ENCODE measurements at places on chromosomes 7 and 10.

GRCh38 chr10:102403115-102403514 lies 7.6 kb downstream of the NFKB2 start:
- no peak for DNase-seq

DNA sequence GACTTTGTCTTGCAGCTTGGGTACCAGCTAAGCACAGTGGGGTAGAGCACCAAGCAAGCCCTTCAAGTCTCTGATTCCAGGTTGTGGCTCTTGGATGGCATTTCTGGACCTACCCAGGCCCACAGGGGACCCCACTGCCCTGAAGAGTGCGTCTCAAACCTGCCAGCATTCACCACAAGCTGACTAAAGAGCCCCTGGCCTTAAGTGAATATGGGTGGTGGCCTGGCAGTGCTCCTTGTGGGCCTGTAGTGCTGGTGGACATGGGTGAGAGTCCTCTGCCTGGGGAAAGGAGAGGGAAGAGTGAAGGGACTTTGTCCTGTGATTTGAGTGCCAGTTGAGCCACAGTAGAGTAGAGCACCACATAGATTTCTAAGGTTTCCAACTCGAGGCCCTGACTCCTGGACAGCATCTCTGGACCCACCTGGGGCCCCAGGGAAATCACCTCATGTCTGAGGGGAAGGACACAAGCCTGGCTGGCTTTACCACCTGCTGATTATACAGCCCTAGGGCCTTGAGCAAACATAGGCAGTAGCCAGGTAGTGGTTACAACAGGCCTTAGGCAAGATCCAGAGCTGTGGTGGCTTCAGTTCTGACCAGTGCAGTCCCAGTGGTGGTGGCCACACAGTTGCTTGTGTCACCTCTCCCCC lies 23.7 kb downstream of the GSDME start:
- DNase-seq = no peak

DNA sequence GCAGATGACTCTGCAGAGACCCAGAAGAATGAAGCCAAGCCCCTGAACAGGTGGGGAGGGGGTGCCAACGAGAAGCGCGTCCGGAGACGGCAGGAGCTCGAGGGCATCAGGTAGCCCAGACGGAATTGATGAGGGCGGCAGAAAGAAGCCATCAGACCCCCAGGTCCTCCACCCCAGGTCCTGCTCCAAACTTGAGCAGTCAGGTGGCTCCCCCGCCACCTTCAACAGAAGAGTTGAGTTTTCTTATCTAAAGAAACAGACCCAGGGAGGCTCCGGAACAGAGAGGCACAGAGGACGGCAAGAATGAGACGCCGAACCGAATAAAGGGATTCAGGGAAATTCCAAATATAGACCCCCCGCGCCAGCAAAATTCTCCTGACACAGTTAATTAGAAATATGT lies 22.2 kb downstream of the RGS10 start:
- no peak for DNase-seq

- DNase-seq = no peak
Measured at GRCh38 chr10:111303887-111304286, 227.1 kb downstream of the ADRA2A start.

DNA sequence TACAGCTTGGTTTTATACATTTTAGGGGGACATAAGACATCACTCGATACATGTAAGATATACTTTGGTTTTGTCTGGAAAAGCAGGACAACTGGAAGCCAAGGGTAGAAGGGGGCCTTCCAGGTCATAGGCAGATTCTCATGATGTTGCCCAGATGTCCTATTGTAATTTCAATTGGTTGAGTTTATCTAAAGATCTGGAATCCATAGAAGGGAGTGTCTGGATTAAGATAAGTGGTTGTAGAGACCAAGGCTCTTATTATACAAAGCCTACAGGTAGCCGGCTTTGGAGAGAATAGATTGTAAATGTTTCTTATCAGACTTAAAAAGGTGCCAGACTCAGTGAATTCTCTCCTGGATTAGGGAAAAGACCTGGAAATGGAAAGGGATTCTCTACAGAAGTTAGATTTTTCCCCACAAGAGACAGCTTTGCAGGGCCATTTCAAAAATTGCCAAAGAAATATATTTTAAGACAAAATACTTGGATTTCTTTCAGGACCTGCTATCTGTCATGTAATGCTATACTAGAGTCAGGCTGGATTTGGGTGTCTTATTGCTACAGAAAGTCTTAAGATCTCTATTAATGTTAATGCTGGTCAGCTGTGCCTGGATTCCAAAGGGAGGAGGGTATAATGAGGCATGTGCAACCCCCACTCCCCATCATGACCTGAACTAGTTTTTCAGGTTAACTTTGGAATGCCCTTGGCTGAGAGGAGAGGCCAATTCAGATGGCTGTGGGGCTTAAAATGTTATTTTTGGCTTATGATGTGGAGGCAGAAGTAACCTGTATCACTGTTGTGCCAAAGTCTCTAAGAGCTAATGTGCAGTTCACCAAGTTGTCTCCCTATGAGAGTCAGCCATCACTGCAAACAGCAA lies 511.1 kb upstream of the C7orf33 start:
- no peak for DNase-seq

DNA sequence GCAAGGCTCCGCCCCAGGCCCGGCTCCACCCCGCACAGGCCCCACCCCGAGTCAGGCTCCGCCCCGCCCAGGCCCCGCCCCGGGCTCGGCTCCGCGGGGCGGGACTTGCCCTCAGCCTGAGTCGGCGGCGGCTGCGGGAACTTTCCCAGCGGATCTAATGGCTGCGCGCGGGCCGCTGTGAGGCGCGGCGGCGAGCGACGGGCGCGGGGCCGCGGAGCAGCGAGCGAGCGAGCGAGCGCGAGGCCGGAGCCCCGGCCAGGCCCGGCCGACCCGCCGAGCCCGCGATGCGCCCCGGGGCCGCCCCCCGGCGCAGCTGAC lies at the start of gene INPP5A:
Gene INPP5A, plus strand, starts transcription at position 104 of the 318 bp plus-strand sequence. CDS start 310 bp downstream, outside the sequence.
- DNase-seq = no peak

GRCh38 chr10:51832652-51833383 lies 133.4 kb upstream of the CSTF2T start:
- peak; percentile 19 for DNase-seq

DNA sequence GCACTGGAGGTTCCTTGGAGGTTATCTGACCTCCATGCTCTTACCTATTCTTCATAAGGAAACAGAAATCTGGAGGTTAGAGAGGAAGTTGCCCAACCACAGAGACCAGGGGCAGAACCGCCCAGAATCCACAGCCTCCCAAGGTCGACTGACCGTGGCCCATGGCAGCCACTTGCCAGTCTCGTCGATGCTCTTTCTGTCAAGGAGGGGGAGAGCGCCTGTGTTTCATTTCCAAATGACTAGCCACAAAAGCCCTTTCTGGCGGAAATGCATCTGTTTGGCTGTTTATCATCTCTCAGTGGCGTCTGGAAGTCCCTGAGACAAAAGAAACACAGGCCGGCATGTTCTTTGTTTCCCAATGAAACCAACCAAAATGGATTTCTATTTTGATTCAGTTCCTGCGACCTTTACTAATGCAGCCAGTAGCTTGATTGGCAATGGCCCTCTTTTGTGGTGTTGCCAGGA lies 2.9 kb downstream of the RAMP3 start:
- no peak for DNase-seq

DNA sequence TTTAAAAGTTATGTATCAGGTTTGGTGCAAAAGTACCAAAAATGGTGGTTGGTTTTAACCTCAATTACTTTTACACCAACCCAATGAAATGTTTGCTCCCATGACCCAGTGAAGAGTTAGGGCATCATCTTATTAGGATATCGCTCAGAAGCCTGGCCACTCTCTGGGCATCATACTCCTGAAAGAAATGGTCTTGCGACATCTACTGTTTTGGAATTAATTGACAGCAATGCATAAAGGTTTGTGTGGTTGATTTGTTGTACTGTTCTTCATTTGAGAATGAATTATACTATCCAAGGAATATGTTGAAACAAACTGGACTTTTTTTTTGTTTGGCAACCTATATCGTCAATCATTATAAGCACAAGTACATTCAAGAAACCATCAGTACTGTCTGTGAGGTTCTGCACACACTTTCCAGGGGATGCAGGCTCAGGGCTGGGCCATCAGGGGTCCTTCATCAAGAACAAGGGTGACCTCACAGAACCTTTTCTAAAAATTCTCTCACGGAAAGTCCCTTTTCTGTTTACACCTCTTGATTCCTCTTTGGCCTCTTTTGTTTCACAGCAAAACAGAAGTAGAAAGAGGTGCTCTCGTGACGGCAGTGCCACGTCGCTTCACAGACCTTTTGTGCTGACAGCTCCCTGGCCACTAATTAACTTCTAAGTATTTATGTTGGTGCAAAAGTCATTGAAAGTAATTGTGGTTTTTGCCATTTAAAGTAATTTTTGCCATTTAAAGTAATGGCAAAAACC lies 117.2 kb upstream of the KLF6 start:
- DNase-seq = no peak

GRCh38 chr7:12674861-12675260 lies 12.6 kb upstream of the ARL4A start:
- no peak for DNase-seq

DNA sequence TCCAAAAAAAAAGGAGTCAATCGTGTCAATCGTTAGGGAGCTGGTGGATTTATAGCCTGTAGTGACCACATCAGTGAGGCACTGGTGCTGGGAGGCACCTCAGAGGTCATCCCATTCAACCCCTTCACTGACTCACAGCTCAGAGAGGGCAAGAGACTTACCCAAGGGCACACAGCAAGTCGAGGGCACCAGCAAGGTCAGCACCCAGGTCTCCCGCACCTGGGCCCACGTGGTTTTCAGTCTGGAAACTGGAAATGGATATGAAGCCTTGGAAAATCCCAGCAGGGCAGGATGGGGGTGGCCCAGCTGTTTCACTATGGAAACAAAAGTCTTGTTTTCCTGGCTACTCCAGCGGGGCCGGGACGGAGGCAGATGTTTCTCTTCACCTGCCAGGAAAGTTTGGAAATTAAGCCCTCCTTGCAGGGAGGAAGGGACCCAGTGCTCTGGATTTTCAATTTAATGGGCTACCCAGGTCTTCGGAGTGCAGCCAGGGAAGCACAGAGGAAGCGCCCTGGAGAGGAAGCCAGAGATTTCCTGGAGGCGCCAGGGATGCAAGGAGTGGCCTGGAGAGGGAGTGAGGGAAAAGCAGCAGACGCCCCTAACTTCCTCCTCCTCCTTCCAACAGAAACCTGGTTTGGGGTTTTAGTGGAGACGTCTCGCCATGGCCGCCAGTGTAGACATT lies 157.2 kb upstream of the TNRC18 start:
- no peak for DNase-seq

DNA sequence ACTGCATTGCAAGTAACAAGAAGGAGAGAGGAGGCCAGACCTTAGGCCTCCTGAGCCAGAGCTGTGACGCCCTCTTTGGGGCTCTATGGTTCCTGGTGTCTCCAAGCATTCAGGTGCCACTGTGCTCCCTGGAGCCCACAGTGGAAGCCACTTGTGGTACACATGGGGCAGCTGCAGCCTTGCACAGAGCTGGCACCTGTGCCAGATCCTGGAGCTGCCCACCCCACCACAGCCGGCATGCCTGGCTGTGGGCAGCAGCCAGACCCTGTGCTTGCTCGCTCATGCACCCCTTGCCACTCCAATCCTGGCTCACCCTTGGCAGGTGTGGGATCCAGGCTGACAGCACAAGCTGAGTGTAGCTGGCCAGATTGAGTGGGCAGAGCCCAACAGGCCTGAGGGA lies 173.8 kb upstream of the SMIM30 start:
- DNase-seq = no peak

DNA sequence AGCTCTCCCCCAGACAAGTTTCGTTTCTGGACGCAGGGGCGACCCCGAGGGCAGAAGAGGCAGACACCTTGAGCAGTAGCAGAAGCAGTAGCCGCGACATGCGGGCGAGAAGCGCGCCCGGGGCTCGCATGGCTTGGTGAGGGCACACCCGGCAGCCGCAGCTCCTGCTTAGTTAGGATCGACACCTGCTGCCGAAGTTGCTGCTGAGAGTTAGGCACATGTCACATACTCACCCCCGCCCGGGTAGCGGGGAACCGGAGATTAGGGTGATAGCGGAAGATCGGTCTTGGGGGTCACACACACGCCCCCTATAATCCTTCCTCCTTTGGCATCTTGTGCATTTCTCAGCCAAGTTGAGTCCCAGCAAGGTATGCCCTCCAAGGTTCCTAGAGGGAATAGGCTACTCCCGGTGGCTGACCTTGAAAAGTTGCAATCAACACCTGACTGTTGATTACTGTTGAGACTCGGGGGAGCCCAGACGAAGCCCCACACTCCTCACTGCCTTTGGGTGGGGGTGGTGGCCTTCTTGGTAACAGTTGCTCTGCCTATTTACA lies 668 bp downstream of the GPR37 start:
- no peak for DNase-seq

DNA sequence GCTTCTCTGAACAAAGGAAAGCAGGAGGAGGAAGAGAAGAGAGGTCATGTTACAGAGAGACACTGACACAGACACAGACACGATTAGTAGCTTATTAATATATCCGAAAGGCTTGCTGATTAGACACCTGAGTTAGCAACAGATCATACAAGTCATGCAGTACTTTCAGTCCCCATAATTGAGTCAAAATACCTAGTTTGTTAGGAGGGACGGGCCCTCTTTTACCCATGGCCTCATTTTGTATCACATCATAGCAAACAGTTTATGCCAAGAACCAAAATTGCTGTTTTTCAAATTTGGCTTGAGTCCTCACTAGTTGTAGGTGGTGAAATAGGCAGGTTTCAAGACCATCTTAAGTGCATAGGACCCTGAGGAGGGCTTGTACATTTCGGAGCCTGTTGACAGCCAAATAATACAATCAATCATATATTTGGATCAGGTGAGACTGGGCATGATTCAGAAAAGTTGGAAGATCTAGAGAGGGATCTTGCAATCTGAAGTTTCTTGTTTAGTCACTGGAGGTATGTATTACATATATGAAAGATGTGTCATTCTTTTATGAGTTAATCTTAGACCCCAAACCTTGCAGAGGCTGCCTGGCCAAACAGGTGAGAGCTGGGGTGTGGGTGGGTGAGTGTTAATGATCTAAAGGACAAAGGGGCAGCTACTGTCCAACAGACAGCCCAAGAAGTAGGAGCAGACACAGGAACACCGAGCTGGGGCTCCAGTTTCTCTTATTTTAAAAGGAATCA lies 65.4 kb downstream of the PRPF18 start:
- no peak for DNase-seq

DNA sequence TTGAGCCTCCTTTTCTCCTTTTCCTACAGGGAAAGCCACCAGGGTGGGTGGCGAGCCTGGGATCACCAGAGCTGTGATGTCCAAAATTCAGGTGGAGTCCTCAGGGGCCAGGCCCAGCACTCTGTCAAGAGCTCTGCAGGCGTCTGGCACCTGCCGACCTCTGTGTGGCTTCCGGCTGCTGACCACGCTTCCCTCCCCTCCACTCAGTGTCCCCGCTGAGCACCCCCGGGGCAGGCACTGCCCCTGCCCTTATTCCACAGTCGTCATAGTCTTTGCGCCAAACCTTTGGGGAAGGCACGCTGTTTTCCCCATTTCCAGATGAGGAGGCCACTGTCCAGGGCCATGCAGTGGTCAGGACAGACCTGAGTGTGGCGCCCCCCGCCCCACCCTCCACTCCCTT lies 7.5 kb downstream of the MTG1 start:
- no peak for DNase-seq

DNA sequence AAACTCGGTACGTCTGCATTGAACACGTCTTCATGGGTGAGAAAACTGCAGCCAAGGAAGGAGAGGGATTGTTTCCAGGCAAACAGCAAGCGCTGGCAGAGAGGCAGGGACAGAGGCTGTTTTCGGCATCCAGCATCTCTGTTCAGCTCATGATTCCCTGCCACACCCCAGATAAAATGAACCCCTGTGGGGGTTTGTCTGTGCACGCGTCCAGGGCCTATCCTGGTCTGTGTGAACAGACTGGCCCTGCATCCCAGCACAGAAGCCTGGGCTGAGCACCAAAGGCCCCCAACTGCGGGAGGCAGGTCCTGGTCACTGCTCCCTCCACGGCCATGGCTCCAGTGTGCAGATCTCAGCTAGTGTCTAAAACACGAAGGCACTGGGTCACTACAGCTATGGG lies 83.3 kb upstream of the FAM20C start:
- DNase-seq = no peak
